Endodermal cell (in vitro differentiated cells): ENCODE measurements at places on chromosomes 4 and X. TPM values are rescaled to one million over a fixed set of nuclear protein-coding genes. Genes with fewer than 3 reads are reported as not detected.

GRCh38 chr4:38560768-38561558, 103.0 kb upstream of the KLF3 start:
- DNase-seq = no peak

- no peak for DNase-seq
Observed at GRCh38 chr4:41967392-41967791, 14.2 kb upstream of the DCAF4L1 start.

The FATE1 gene
- not detected in 3 replicates for total RNA-seq

The POU4F2 gene
- not detected in 2 replicates for total RNA-seq

The FTHL17 gene
- not detected in 2 replicates for total RNA-seq
